ENCODE measurements at places on chromosomes 13 and 19. TPM values are rescaled to one million over a fixed set of nuclear protein-coding genes. Genes with fewer than 3 reads are reported as not detected.

The CPB2 gene
- not detected for total RNA-seq

The SMIM17 gene
- total RNA-seq, result 0.19 TPM

The CCDC9 gene
- total RNA-seq, result 24.9 TPM

The DPF1 gene
- total RNA-seq, result 4.8 TPM

The UNC13A gene
- total RNA-seq, result 1.7 TPM

The RNF225 gene
- not detected for total RNA-seq

The VN1R2 gene
- total RNA-seq, result not detected

The CYP2A7 gene
- not detected for total RNA-seq

The KCNJ14 gene
- total RNA-seq, result 1.5 TPM

The SCAF1 gene
- total RNA-seq, result 63.0 TPM

The SIX5 gene
- 25.4 TPM for total RNA-seq

The SULT2A1 gene
- not detected for total RNA-seq

The PCDH20 gene
- not detected for total RNA-seq

The GEMIN7 gene
- total RNA-seq, result 91.0 TPM

The MAST1 gene
- total RNA-seq, result 3.0 TPM

The KLF2 gene
- 16.9 TPM for total RNA-seq

The ZNF429 gene
- total RNA-seq, result not detected
